ENCODE measurements at places on chromosomes 2 and 18.

DNA sequence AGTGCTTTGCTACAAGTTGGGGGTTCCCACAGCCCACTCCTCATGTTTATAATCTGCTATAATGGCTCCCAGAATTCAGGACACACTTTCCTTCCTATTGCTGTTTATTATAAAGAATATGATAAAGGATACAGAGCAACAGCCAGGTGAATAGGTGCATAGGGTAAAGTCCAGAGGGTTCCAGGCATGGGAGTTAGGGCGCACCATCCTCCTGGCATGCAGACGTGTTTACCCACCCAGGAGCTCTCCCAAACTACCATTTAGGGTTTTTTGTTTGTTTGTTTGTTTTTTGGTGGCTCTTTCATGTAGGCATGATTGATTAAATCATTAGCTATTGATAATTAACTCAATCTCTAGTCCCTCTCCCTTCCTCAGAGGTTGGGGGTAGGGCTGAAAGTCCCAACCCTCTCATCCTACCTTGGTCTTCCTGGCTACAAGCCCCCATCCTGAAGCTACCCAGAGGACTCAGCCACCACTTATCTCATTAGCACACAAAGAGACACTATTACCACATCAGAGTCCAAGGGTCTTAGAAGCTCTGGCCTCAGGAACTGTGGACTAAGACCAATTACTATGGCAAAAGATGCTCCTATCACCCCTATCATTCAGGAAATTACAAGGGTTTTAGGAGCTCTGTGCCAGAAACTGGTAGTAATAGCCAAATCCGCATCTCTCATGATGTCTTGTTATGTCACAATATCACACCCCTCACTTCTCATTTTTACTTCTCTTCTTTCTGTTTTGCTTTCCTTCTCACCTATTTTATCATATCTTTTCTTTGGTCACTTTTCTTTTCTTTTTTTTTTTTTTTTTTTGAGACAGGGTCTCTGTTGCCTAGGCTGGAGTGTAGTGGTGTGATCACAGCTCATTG lies 154.9 kb upstream of the TTC39C start:
- DNase-seq, result no peak

- DNase-seq, result no peak
Measured at GRCh38 chr2:36672199-36672598, 24.3 kb upstream of the VIT start.

GRCh38 chr18:51051105-51051712 lies 21.2 kb downstream of the SMAD4 start:
- DNase-seq, result no peak

- no peak for DNase-seq
Measured at GRCh38 chr2:196361606-196362326, 190.4 kb upstream of the STK17B start.

DNA sequence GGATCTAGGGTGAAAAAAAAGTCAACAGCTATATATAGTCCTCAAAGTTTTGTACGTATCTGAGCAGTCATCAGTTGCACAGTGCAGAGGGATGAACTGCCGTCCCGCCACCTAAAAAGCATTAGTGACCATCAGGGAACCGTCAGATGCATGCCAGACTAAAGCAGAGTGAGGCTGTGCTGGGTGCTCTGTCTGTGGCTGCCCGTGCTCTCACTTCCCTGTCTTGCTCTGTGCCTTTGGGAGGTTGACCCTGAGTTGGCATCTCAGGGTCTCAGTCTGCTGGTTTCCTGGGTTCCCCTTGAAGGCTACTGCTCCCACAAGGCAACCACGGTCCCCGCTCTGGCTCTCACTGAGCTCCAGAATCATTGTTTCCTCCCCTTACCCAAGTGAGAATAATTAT lies 11.1 kb downstream of the CLUL1 start:
- DNase-seq, result no peak
